ENCODE measurements at places on chromosomes 11 and 22.

DNA sequence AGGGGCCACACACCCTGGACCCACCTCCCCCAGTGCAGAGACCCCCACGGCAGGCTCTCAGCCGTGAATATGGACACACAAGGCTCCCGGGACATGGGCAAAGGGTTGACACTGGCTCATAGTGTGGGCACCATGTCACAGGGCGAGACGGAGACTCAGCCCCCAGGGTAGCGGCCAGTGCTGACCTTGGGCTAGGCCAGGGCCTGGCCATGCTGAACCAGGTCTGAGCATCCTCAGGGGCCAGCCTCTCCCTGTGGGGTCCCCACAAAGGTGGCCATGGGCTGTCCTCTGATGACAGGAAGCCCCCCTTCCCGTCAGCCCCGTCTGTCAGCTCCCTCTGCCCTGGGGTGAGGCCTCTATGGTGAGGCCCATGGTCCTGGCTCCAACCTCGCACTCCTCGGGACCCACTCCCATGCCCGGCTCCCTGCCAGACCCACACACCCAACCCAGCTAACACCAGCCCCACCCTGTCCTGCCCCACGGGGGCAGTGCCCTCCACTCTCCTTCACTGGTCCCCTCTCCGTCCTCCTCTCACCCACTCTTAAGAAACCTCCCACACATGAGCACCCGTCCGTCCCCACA lies 19.0 kb upstream of the PRODH start:
- DNase-seq = no peak

GRCh38 chr22:32904044-32904443 lies 102.5 kb downstream of the TIMP3 start:
- peak; percentile 2 for DNase-seq

DNA sequence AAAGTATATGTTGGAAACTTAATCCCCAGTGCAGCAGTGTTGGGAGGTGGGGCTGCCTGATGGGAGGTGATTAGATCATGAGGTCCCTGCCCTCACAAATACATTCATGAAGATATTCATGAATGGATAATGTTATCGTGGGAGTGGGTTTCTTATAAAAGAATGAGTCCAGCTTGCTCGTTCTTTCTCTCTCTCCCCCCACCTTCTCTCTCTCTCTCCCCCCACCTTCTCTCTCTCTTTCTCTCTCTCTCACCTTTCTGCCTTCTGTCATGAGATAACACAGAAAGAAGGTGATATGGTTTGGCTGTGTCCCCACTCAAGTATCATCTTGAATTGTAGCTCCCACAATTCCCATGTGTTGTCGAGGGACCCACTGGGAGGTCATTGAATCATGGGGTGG lies 66.7 kb upstream of the NUP50 start:
- DNase-seq = no peak

GRCh38 chr11:8480858-8481257 lies 113.2 kb downstream of the STK33 start:
- no peak for DNase-seq

- DNase-seq = no peak
Observed at GRCh38 chr11:289712-290620, 1.0 kb downstream of the PGGHG start.

DNA sequence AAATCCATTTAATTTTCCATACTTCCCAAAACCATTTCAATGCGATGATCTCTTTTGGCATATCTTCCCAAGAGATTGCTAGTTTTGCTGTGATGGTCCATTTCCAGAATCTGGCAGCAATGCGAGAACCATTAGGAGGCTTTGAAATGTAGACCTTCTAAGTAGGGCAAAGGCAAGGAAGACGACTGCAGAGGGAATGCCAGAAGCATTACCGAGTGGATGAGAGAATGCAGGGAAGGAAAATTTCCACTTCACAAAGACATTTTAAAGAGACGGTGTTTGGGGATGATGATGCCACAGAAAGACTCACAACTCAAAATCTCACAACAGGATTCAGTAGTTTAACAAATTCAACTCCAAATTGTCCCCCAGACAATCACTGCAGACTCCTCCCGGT lies 471 bp upstream of the CEP126 start:
- DNase-seq = no peak

- no peak for DNase-seq
Observed at GRCh38 chr11:105642870-105643269, 33.0 kb downstream of the GRIA4 start.

GRCh38 chr11:68481579-68482240 lies 21.2 kb downstream of the PPP6R3 start:
- DNase-seq = no peak

GRCh38 chr11:128779036-128779435 lies 85.2 kb downstream of the FLI1 start:
- DNase-seq = no peak

GRCh38 chr11:77471558-77472193 lies 2.2 kb downstream of the PAK1 start:
- no peak for DNase-seq

All from NCI-H1105 (cell line).